ENCODE measurements at places on chromosomes 11 and 22.
A peak's percentile ranks its signal among the peaks of the same experiment; 100 is the strongest.

- DNase-seq: no peak
Observed at GRCh38 chr11:113496026-113496651, 20.9 kb upstream of the DRD2 start.

- DNase-seq: no peak
Observed at GRCh38 chr11:34653851-34654482, 33.1 kb downstream of the EHF start.

GRCh38 chr11:67233584-67234190 is 32.6 kb upstream of the GRK2 start:
- no peak for DNase-seq

GRCh38 chr11:123362941-123363340 is 67.1 kb upstream of the GRAMD1B start:
- DNase-seq: no peak

GRCh38 chr11:35511666-35512065 is 13.8 kb downstream of the PAMR1 start:
- DNase-seq: no peak

DNA sequence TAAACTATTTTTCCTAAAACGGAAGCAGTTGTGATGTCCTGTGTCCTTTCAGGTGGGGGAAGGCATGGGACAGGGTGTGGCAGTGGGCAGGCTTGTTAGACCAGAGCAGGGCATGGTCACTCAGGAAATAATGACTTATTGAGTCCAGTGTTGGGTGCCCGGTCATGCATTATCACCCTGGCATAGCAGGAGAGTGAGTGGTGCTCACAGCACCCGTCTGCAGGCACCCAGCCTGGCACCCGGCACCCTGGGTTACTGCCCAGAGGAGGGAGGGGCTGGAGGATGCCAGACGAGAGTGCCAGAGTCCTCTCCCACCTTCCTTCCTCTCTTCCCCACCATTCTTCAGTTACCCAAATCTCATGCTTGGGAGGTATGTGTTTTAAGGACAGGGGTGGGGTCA is 59.1 kb downstream of the ST3GAL4 start:
- peak; percentile 48 for DNase-seq

DNA sequence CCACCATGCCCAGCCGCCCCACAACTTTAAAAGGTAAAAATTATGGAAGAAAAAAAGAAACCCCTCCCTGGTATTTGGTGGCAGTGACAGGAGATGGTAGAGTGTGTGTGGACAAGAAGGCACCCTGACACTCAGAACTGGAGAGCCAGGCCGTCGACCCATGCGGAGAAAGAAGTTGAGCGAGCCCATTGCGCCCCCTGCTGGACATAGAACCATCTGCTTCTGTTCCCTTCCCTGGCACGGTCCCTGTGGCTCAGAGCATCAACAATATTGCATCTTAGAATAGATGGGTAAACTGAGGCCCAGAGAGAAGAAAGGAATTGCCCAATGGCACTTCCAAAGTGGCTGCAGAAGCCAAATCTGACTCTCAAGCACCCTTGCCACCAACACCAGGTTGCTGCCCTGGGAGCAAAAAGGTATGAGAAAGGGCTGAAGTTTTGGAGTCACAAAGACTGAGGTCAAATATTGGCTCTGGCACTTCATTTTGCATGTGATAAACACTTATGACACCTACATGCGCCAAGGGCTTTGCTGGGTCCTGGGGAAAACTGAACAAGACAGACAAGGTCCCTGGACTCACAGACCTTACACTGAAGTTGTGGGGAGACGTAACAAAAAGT is 8.6 kb downstream of the MRPL11 start:
- DNase-seq: peak; percentile 79

GRCh38 chr11:61061081-61061826 is 41.0 kb upstream of the CD5 start:
- DNase-seq: no peak

DNA sequence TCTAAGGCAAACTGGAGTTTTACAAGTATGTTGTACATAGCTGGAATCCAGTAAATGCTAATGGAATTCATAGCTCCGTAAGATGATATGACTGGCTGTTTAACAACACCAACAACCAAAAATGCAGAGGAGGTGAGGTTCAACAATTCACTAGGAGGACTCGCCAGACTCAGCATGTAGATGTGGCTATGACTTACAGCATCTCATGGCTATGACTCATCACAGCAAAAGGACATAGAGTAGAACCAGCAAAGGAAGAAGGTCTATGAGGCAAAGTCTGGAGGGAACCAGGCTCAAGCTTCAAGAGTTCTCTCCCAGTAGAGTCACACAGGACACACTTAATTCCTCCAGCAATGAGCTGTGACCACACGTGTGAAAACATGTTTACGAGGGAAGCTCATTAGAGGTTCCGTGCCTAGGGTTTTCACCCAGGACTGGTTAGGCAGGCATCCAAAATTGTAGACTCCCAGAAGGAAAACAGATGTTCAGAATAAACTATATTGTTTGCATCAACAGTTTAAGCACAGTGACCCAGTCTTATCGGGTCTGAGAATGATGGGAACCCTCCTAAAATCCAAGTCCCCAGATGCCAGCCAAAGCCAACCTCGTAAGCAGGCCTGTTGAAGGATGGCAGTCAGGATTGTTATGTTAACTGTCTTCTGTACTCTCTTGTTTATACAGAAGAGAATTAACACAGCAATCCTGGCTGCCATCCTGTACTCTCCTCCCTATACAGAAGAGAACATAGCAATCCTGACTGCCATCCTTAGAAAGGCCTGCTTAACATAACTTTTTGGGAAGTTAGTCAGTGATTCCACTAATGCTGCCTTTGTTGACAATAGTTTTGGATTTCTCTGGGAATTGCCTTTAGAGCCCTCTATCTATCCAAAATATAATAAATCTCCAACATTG is 116.6 kb downstream of the LARGE1 start:
- DNase-seq: peak; percentile 30

DNA sequence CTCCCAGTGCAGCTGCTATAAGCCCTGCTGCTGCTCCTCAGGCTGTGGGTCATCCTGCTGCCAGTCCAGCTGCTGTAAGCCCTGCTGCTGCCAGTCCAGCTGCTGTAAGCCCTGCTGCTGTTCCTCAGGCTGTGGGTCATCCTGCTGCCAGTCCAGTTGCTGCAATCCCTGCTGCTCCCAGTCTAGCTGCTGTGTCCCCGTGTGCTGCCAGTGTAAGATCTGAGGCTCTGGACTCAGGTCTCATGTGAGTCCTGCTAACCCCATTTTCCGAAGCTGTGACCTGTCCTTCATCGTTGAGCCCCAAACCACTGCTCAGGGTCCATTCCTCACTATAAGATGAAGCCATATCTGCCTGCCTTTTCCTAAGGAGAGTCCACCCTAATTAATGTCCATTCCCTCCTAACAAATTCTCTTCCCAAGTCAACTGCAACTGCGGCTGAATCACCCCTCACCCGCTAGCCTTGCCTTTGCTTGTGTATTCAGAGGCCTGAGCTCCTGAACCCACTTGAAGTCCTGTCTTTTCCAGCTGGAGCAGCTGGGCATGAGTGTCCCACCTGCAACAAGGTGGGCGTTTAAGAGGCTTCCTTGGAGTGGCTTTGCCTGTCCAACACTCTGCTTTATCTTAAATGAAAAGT is 626 bp downstream of the KRTAP5-7 start:
- DNase-seq: no peak

GRCh38 chr22:23094260-23094659 is 23.9 kb downstream of the GNAZ start:
- DNase-seq: no peak

GRCh38 chr11:126194121-126194543 is 17.3 kb downstream of the RPUSD4 start:
- peak; percentile 56 for DNase-seq

DNA sequence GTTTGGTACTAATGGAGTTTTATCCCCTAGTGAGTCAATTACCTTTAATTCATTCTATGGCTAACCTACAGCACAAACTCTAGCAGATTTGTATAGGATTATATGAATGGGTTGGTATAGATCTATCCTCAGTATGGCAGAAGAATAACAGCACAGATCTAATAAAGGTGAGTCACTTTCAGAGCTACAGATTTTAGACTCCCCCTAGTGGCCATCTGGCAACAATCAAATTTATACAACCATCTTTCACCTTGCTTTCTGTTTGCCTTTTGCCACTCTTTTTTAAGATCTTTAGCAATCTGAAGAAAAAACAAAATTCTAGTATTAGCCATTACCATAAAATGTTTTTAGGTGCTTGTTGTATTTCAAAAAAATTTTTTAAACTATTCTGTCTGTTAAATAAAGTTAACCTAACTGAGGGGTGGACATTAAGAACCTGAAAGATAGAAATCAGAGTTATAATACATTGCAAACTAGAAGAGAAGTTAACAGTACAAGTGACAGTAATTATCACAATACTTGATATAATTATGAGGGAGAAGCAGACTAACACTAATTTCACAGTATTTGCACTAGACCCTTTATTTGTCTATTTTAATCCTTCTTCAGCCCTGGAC is 25.8 kb downstream of the DDIAS start:
- no peak for DNase-seq

DNA sequence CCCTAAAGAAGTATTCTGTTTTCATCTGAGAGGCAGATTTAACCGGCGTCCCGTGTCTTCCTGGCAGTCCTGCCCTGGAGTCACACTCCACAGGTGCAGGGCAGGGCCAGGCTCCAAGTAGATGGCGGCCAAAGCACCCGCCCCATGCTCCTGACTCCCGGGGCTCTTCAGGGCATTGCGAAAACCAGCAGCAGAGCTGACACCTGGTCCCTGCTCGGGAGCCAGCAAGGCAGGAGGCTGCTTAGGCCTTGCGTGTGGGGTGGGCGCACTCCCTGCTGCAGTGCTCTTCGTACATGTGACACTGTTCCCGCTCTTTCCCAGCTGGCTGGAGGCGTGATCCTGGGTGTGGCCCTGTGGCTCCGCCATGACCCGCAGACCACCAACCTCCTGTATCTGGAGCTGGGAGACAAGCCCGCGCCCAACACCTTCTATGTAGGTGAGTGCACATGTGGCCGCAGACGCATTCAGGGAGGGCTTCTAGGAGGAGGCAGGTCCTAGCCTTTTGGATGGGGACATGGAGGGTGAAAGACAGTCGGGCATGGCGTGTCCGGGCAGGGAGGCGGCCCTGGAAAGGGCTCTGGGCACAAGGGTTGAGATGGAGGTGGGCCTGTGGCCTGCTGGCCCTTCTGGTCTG is 10.3 kb upstream of the TSSC4 start:
- DNase-seq: no peak

GRCh38 chr11:86863476-86863875 is 63.1 kb downstream of the PRSS23 start:
- no peak for DNase-seq

GRCh38 chr11:10519630-10520029 is 21.4 kb downstream of the RNF141 start:
- no peak for DNase-seq

DNA sequence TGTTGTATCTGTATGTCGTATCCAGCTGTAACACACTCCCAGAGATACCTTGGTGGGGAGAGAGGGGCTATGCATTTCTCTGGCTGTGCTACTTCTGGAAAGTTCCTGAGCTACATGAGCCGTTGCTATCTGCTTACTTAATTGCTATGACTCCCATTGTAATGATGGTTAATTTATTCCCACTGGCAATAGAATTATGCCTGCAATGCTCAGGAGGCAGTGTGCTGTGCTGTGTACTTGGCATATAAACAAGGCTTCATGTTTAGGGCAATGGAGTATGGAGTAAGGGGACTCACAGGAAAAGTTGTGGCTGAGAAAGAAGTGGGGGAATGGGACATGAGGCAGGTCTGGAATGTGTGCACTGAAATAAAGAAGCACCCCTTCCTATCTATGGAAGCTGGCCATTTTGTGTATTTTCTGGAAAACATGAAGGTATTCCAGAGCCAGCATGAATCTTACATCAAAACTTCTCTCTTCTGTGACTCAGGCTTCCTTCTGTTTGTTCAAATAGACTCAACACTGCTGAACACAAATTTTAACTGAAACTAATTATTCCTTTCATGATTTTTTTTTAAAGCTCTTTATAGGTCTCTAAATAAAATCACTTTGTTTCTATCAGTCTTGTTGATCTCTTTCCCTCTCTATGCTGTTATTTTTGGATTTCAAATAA is 40.6 kb downstream of the CD44 start:
- no peak for DNase-seq

DNA sequence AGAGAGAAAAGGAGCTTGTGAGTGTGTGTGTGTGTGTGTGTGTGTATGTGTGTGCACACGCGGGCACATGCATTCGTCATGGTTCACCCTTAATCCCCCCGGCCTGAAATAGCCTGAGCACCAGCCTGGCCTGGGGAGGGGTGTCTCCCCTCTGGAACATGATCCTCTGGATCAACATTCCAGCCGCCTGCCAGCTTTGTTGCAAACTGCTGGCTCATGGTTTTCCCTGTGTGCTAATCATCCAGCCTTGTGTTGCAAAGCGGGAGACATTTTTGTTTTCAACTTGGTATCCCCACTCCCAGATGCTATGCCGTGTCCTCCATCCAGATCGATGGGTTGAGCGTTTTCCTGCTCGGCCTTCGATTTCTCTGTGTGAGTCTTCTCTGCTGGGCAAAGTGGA is 94.3 kb downstream of the FEZ1 start:
- no peak for DNase-seq

- DNase-seq: no peak
Observed at GRCh38 chr11:116272181-116272789, 500.5 kb downstream of the BUD13 start.

- no peak for DNase-seq
Observed at GRCh38 chr11:46421257-46421880, 29.8 kb upstream of the CHRM4 start.

DNA sequence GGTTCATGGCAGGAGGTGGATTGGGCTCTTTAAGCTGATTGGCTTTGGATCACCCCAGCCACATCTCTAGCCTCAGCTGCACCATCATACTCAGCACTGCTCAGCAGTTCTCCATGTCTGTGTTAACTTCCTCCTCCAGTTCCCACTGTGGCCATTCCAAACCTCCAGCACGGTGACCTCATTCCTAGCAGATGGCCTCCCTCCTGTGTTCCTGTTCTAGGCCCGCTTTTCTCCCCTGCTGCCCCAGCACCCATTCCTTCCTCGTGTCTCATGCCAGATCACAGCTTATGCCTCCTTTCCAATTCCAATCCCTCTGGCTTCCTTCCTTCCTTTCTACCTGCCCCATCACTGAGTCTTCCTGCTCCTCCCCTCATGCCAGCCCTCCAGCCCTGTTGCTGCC is 96.1 kb downstream of the MICAL2 start:
- no peak for DNase-seq

DNA sequence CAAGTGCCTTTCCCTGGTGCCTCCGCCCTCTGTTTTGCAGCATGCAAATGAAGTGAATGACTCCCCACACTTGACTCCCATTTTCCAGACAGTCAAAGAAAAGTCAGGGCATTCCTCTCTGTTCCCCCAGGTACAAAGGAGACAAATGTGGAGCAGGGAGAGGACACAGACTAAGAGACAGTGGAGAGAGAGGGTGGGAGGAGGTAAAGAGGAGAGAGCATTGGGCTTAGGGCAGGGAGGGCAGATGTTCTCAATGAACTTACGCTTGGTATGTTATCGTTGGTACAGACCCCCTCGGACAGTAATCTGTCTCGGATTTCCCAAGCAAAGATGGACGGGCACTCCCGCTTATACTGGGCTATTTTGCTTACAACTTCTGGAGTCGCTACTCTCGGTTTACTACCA is 9.8 kb downstream of the PAX6 start:
- DNase-seq: no peak
